GM19239 (cell line): ENCODE measurements at places on chromosomes 1 and 21.

DNA sequence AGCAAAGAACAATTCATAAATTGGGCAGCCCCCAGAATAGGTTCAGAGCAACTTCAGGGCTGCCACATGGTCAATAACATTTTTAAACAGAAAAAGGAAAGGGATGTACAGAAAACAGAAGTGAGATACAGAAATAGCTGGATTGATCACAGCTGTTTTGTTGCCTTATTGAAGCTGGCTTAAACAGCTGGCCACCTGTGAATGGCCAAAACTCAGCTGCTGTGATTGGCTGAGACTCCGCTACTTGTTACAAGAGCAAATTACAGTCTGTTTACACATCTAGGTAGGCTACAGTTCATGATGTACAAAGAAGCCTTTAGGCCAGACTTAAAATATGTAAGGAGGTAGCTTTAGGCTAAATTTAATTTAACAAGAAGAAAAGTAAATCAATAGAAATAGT, 11.6 kb upstream of the IFNAR1 start:
- DNase-seq: no peak

GRCh38 chr21:16195538-16195910, 465.7 kb downstream of the USP25 start:
- DNase-seq: no peak

DNA sequence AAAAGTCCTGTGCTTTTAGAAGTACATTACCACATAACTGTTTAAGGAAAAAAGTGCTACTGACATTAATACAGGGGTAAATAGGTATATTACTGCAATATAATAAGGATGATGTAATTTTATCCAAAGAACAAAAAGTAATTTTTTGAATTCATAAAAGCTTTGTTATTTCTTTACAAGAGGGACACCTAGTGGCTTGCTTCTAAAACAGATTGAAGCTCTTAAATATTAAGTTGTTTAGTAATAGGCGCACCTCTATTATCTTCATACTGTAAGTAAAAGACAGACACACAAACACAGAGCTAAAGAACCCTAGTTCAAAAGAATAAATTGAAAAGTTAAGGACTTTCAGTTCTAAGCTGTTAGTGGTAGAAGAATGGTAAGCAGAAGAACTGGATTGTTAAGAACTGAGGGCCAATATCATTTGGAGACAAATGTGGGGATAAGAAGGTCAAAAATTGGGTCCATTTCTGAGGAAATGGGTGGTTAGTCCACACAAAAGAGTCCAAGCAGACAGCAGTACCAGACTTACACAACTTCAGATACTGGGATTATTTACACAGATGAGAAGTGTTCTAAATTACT, 15.4 kb downstream of the ZNHIT6 start:
- DNase-seq: no peak

- DNase-seq: no peak
Observed at GRCh38 chr1:41860771-41861170, 58.0 kb downstream of the HIVEP3 start.

GRCh38 chr1:227709451-227709850, 25.7 kb downstream of the JMJD4 start:
- DNase-seq: no peak

DNA sequence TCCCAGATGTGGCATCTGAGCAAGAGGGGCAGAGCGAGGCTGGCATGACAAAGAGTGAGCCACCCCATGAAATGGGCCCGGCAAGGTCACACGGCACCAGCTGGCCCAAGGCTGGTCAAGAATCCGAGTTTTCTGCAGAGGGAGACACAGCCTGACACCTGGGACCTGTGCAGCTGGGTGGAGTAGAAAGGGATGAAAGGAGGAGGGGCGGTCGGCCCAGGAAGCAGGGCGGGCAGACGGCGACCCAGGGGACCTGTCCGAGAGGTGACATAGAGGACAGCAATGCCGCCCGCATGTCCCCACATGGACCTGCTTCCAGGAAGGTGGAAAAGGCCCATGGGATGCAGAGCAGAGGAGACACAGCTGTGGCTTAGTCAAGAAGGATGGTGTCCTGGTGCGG, 137.7 kb downstream of the PRDM16 start:
- no peak for DNase-seq

DNA sequence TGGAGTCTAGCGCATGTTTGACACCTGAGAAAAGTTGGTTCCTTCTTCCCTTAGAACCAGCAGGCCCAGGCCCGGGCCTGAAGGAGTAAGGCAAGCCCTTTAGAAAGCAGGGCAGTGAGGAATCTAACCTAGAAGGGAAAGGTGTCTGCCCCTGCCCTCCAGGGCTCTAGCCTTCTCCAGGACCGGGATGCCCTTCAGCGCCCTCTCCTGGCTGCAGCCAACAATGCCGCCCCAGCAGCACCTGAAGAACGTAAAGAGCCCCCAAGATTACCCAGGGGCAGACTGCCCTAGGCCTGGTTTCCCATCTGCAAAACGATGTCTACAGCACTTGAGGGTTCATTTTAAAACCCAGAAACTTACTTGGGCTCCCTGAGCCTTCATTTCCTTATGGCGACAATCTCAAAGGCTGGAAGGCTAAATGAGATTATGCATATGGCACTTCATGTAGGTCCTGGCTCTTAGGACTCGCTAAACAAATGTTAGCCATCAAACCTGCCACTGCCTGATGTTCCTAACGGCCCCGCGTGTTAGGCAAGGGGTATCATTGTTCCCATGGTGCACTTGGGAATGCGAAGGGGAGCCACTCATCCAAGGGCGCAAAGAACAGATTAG, 106.7 kb upstream of the KLHDC7A start:
- peak; percentile 9 for DNase-seq

DNA sequence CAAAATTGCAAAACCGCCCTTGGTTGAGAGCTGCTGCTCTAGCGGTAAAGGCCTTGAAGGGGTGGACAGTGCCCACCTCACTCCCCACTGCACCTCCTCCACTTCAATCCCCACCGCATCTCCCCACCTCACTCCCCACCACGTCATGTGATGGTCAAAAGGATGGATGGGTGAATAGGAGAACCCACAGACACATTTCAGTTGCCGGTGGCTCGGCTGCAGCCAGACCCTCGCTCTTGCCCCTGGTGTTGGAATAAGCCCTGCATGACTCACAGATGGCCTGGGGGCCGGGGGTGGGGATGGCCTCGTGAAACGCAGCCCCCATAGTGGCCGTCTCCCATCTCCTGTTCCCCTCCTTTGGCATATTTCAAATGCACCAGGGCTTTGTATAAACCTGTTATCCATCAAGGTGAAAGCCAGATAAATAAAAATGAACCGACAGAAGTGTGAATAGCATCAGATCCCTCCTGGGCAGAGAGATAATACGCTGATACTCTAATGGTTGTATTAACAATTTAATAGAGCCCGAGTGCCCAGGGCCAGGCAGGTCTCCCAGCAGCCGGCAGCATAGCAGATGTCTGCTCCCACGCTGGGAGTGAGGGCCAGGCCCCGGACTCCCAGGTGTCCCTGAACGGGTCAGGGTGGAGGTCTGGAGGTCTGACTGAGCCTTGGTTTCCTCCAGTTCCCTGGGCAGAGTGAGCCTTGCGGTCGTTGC, 300.3 kb downstream of the NPHP4 start:
- DNase-seq: no peak

- DNase-seq: no peak
Observed at GRCh38 chr1:8082945-8083344, 56.8 kb upstream of the ERRFI1 start.
